ENCODE measurements at places on chromosomes 2 and 18. TPM values are rescaled to one million over a fixed set of nuclear protein-coding genes. Genes with fewer than 3 reads are reported as not detected.
A peak's percentile ranks its signal among the peaks of the same experiment; 100 is the strongest.

- DNase-seq, result no peak
Measured at GRCh38 chr2:46861916-46862315, 53.7 kb downstream of the MCFD2 start.

DNA sequence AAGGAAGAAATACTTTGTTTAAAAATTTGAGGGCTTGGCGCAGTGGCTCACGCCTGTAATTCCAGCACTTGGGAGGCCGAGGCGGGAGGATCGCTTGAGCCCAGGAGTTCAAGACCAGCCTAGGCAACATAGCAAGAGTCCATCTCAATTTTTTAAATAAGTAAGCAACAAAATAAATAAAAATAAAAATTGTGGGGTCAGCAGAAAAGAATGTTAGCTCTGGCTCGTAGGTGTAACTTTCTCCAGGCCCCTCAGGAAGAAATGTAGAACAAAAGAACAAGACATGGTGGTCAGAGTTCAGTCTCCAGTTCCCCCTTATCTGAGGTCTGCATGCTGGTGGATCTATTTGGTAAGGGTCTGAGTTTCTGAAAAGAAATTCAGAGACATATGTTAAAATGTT is 20.4 kb upstream of the PDCL3 start:
- no peak for DNase-seq

GRCh38 chr18:62629031-62629430 is 86.3 kb upstream of the PHLPP1 start:
- DNase-seq, result no peak

DNA sequence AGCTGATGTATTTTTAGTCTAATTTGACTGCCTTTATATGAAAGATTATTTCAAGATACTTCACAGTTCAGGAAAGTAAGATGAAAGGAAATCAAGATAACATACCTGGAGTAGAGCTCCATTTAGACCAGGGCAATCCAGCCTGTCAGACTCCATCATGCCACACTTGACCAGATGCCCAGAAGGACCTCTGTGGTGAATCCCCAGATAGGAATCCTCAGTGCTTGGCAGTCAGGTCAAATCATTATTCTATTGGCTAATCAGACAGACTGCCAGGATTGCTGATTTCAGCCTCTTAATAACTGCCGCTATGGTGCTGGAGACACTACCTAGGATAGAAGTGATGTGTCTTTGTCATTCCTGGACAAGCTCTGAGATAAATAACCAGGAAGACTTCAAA is 404.2 kb downstream of the STK39 start:
- DNase-seq, result no peak

DNA sequence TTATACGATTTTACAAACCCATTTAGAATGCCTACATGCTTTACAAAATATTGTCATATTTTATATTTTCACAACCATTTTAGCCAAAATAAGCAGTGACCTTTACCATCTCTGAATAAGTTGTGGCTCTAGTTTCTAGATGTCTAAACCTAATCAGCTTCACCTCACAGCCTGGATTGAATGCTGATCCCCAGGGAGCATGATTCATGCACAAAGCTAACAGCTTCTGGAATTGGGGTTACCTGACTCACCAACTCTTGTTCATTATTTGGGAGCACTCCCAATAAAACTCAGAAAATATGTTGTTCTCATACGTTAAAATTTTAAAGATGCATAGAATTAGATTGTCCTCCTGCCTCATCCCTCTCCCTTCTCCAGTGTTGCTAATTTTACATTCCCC is 611.7 kb upstream of the NETO1 start:
- DNase-seq, result peak; percentile 46

GRCh38 chr2:30225131-30225762 is 6.1 kb upstream of the LBH start:
- peak; percentile 83 for DNase-seq

ADI1 gene
- 62.3 TPM for total RNA-seq

All from Daoy (cell line).